ENCODE measurements at places on chromosomes 2 and 18. TPM values are rescaled to one million over a fixed set of nuclear protein-coding genes. Genes with fewer than 3 reads are reported as not detected.
A peak's percentile ranks its signal among the peaks of the same experiment; 100 is the strongest.

The ZNF385B gene
- 12.1 TPM for polyA plus RNA-seq

DNA sequence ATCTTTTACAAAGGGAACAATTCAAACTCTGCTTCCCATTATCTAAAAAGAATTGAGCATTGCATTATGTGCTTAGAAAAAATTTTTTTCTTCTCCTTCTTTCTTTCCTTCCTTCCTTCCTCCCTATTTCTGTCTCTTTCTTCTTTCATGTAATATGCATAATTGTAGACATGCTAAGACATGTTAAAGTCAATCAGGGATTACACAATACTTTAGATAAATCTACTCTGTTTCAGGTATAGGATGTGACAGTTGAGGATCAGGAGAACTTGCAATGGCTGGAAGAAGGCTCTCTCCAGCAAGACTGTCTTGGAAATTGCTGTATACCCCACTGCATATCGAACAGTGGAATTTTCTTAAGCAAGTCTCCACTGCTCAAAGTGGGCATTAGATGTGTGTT lies 9.0 kb upstream of the SPAG16 start:
- DNase-seq = no peak

DNA sequence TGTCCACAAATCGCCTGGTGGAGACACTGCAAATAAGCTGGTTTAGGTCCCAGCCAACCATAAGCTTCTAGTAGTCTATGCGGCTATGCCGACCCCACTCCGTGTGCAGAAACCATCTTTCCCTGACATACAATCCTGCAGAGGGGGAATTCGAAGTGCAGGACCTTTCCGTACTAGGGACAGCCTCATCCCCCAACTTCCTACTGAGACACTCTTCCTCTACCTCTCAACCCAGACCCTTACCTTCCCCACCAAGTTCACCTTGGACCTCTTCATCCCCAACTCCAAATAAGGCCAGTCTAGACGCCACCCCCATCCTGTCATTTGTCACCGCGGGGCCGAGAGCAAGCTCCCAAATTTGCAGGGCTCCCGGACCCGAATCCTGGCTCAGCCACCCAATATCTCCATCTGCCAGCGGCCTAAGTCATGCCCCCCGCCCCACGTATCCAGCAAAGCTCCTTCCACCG lies 496 bp downstream of the SUCLG1 start:
- DNase-seq = peak; percentile 26

- DNase-seq = peak; percentile 92
Observed at GRCh38 chr2:234241656-234242458, 191.4 kb downstream of the SPP2 start.

The LOXHD1 gene
- 1.3 TPM for polyA plus RNA-seq

GRCh38 chr18:56593906-56594305 lies 44.5 kb downstream of the TXNL1 start:
- no peak for DNase-seq

DNA sequence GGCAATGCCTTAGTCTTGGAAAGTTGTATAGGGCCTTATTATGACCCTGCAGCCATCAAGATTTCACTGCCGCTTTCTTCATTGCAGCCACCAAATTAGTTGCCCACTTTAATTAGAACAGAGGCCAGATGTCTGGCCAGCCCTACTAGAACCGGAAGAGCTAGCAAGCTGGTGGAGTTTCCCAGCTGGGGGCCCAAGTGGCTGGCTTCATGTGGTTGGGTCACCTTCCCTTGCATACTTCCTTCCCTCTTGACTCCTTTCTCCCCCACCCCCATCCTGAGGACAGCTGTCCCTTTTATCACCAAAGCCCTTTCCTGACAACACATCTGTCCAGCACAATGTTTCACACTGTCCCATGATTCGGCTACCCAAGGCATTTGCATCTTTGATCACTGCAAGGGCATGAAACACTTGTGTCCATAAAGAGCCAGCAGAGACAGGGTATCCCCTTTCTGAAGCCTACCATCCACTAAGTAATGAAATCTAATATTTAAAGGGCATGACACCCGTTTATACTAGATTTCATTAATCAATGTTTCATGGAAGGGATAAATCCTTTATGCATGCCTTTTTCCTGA lies 187.2 kb downstream of the BCL11A start:
- no peak for DNase-seq

- no peak for DNase-seq
Observed at GRCh38 chr18:32889615-32890593, 117.1 kb upstream of the KLHL14 start.

GRCh38 chr2:61045226-61045625 lies 20.4 kb upstream of the SANBR start:
- DNase-seq = no peak

GRCh38 chr2:70509565-70509964 lies 44.1 kb downstream of the TGFA start:
- no peak for DNase-seq
